HT-29 (cell line): ENCODE measurements at places on chromosomes 7 and 10. TPM values are rescaled to one million over a fixed set of nuclear protein-coding genes. Genes with fewer than 3 reads are reported as not detected.

DNA sequence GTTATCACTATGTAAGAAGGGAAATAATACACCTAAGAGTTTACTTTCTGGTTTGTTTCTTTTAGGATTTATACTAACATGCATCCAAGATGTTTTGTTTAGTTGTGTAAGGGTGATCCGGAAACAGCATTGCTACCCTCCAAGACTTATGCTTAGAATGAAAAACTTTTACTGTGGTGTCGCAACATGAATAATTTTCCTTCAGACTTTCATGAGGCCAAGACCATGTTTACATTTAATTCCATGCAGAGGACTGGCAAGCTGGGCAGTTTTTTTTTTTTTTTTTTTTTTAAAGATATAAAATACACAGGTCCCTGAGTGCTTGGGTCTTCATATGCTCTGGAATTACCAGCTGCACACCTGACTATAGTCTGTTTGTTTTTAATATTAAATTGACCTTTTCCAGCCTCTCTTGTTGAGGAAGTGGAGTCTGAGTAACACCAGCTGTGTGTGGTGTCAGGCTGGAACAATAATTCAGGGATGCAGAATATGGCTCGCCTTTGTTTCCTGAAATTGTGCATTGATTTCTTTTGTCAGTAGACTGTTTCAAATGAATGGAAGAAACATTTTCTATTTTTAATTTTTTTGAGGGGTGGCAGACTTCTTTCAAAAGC is 81.7 kb downstream of the ST7 start:
- DNase-seq: no peak

DNA sequence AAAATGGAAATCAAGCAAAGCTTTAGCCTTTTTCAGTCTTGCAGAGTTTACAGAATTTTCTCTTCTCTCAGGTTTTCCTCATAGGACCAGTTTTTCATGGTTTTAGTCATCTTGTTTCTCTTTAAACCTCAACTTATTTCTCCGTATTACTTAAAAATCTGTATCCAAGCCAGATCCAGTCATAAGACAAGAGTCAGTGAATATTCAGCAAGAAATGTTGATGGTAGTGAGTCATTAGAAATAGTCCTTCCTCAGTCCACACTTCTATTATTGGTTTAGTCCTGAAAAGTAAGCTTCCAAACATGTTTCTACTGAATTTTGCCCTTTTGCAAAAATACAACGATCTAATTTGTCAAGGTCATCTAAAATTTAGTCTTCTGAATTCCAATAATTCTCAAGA is 107.0 kb downstream of the VIM start:
- DNase-seq: no peak

GRCh38 chr7:90671571-90671970 is 75.5 kb downstream of the CDK14 start:
- no peak for DNase-seq

DNA sequence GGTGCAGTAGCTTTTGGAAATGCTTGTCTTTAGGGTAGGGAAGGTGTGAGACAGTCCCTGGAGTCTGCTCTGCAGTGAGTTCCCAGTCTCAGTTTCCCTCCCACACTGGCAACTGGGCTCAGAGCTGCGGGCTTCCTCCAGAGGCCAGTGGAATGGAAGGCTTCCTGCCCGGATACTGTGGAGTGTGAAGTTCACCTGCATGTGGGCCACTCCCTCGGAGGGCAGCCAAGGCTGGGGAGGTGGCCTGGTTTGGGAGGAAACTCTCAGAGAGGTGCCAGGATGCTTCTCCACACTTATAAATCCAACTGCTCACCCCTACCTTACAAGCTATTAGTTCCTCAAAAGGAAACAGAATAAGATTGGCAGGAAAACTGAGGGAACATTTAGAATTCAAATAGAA is 18.1 kb upstream of the UBE2H start:
- DNase-seq: no peak

GHRHR gene
- not detected in 2 replicates for total RNA-seq

DNA sequence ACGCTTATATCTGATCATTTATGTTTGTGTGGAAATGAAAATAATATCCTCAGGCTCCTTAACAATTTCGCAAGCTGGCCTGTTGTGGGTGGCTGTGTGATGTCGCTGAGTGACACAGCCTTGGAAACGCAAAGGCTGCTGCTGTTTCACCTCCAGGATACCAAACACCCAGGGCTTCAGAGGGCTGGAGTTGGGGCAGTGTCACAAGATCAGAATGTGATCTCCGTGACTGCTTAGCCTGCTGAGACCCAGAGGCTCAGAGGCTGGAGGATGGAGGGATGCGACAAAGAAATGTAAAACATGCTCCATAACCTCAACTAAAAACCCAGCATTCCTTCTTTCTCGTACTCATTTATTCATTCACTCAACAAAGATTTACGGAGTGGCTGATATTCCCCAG is 37.2 kb upstream of the BMPER start:
- DNase-seq: no peak

GRCh38 chr10:103512166-103512565 is 18.7 kb downstream of the NEURL1 start:
- no peak for DNase-seq

GRCh38 chr7:114949231-114949630 is 27.3 kb downstream of the MDFIC start:
- no peak for DNase-seq

DNA sequence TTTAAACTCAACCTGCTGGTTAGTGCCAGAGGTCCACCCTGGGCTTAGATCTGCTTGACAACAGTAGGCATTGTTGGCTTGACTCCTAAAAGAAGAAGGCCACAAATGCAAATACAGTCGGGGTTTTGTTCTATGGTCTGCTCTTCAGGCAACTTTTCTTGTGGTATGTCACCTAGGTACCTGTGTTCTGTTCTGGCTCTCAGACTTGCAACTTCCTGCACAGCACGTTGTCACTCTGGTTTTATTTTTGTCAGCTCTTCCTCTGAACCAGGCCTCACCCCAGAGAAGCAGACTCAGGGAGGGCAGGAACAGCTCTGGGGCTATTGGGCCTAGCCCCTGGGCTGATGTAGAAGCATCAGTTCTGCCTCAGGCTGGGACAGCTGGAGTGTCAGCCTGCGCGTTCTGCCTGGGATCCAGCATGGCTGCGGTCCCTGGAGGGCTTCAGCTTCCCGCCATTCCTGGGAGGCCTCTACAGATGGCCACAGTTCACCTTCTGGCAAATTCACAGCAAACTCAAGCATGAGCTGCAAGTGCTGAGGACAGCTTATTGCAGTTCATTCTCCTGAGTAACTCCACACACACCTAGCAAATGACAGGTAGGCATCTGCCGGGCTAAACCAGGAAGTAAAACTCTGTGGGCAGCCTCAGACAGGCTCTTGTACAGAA is 11.0 kb upstream of the PDCD4 start:
- DNase-seq: no peak

UPK3B gene
- 96.8 and 102 TPM in 2 replicates for total RNA-seq

DNA sequence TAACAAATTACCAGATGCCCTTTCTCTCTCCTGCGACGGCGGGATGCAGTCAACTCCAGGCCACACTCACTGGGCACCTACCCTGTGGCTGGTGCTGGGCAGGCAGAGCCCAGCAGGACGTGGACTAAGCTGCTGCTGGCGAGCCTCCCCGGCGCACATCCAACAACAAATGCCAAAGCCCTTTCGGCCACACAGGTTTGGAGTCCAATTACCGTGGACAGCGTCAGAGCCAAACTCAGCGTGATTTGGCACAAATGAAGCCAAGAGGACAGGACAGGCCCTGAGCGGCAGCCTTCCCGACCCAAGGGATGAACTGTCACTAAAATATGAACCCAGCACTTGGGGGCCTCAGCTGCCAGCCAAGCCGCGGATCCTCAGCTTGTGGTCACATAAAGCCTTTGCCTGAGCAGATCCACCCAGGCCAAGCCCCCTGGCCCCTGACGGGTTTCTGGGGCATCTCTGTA is 28.4 kb downstream of the DAGLB start:
- no peak for DNase-seq

GRCh38 chr7:11328309-11328708 is 354.6 kb downstream of the PHF14 start:
- no peak for DNase-seq

DNA sequence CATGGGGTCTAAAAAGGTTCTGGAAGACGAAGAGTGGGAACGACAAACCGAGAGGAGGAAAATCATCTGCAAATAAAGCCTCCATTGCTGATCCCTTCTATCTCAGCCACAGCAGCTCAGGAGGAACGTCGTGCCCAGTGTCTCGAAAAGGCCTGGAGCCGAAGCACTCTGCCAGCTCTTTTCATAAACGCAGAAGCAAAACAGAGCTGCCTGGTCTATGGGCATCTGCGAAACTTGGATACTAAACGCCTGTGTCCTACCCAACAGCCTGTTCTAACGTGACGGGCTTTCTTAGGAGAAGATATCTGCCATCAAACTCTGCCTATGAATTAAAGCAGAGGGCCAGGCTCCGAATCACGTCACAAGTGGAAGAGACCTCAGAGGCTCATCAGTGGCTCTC is 68.7 kb downstream of the GNA12 start:
- DNase-seq: no peak

DNA sequence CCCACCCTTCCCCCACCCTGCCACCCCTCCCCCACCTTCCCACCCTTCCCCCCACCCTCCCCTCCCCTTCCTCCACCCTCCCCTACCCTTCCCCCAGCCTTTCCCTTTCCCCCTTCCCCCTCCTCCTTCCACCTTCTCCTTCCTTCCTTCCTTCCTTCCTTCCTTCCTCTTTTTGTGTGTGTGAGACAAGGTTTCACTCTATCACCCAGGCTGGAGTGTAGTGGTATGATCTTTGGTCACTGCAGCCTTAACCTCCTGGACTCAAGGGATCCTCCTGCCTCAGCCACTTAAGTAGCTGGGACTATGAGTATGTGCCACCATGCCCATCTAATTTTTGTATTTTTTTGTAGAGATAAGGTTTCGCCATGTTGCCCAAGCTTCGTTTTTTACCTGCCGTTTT is 35.2 kb downstream of the CYP17A1 start:
- no peak for DNase-seq

- DNase-seq: no peak
These were observed 393.0 kb downstream of the NRG3 start for GRCh38 chr10:82267960-82268359.

GRCh38 chr10:110279407-110279986 is 25.2 kb downstream of the SMNDC1 start:
- DNase-seq: peak; percentile 84

DNA sequence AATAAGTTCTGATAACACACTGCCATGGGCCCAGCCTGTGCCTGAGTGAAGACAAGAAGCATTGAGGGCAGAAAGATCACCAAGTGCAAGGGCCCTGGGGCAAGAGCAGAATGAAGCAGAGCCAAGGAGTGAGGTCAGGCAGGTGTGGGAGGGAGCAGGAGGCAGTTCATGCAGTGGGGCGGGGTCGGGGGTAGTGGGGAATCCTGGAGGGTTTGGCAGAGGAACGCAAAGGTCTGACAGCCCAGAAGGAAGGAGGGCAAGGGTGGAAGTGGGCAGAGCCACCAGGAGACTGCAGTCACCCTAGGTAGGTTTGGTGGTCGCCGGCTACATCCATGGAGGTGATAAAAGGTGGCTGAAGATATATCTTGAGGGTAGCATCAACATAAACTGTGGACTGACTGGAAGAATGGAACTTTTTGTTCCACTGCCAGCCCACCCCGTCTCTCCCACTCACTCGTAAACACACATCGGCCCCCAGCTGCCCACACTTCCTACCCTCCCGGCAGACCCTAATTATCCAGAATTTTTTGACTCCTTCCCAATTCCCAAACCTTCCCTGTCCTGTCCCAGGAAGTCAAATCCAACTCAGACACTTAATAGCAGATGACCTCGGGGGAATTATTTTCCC is 172.4 kb downstream of the ARHGAP12 start:
- DNase-seq: no peak

- DNase-seq: no peak
These were observed 30.6 kb upstream of the DLD start for GRCh38 chr7:107860279-107860961.

GRCh38 chr10:62268399-62269114 is at the start of gene RTKN2:
TSS of gene RTKN2 (minus strand) at chr10:62268844. CDS start at chr10:62268610, 234 bp downstream.
- DNase-seq: peak; percentile 86

PPP1R9A gene
- total RNA-seq: 5.4 and 5.5 TPM in 2 replicates

CELF2 gene
- not detected in 2 replicates for total RNA-seq

DNA sequence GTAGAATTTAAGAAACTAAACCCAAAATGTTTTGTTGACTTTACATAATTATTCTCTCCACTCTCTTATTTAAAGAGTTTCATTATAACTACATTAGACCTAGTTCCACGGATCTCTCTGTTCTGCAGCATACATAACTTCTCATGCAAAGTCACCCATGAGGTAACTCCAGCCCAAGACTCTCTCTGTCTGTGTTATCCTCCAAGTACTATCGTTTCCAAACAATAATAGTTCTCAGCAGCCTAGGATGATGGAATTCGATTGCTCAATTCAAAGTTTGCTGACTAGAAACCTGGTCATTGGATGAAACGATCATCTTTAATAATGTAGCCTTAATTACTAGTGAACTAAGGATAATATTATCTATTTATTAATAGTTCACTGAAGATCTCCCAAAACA is 203.1 kb upstream of the PTN start:
- DNase-seq: no peak

DNA sequence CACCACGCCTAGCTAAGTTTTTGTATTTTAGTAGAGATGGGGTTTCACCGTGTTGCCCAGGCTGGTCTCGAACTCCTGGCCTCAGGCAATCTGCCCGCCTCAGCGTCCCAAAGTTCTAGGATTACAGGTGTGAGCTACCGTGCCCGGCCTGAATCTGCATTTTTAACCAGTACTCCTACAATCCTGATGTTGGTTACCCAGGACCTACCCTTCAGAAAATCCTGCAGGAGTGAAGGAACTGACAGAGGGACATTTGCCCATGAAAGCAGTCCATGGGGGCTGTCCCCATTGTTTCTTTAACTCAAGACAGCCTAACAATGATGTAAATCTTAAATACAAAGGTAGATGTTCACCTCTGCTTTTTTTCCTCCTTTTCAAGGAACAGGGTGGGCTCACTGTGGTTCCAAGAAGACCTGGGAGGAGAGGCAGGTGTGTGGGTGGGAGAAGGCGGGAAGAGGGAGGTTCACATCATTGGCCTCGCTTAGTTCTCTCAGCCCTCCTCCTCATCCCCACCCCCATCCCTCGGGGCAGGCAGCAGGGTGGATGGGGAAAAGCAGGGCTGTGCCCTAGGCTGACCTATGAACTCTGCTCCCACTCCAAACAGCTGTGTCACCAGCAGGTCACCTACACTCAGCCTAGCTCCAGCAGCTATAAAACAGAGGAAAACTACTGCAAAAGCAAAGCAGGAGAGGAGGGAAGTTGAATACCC is 13.5 kb downstream of the LRRC20 start:
- no peak for DNase-seq

DNA sequence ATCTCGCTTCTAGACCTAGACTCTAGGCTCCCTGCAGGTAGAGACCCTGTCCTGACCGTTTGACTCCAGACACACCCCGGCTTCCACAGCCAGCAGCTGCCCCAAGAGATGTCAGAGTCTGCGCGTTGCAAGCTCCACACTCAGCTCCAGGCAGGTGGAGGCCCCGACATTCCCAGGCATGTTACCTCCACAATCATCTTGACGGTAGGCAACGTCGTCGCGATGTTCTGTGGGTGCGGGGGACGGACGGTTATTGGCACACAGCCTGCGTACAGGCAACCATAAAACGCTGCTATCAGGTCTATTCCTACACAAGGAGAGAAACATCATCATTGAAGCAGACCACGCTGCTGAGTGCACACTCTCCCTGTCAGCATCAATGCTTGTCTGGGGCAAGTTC is 213.2 kb downstream of the ZMYND11 start:
- DNase-seq: no peak

GJD4 gene
- total RNA-seq: not detected in 2 replicates
